NCI-H1417 treated with DMSO at 0.1 percent for 48 hours (cell line): ENCODE measurements at places on chromosomes 5 and 9.

- no peak for DNase-seq
Measured at GRCh38 chr9:107087222-107087621, 195.9 kb upstream of the RAD23B start.

DNA sequence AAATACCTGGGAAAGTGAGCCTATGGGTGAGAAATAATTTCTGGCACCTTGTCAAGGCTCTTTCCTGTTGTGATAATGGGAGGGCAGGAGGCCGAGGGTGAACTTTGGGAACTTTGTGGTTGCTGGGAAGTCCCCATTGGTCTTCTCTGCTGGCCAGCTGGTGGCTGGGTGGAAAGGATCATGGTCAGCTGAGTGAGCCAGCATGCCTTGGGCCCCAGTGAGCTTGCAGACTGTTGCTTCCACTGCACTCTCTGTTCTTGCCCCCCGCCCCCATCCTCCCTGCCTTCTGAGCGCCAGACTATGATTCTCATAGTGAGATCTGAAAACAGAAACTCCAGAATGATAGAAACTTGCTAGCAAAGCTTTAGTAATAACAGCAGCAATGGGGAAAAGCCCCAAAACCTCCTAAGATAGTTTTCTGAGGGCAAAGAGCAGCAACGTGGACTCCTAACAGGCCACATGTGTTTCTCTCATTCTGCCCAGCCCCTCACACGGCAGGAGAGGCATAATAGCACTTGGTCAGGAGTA, 139.2 kb upstream of the SMARCA2 start:
- DNase-seq = no peak

DNA sequence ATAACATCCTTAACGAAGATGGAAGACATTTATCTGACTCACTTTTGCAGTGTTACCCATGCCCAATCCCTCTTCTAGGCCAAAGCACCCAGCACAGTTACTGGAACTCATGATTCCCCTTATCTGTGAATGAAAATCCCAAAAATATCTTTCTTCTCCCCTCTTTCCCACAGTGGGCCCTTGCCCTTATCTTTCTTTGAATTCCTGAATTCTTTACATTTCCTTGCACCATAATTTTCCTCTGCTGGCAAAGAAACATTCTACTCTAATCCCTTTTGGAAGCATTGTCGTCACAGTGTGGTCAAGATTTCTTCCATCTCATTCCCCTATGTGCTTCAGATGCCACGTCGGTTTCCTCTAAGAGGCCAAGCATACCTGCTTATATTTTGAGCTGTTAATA, 135.9 kb upstream of the LIFR start:
- no peak for DNase-seq

DNA sequence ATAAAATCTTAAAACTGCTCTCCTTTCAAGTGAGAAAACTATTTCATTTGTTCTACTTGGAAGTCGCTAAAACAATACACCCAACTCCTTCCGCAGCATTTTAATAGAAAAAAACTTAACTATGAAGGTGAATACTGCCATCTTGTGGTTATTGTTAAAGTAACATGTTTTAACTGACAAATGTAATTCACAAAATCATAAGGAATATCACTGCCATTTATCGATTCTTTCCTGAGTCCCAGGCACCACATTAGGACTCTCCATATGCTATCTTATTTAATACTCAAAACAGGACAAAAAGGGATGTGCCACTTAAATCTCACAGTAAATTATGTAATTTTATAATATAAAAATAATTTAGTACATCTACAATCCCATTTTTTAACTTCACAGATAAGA, 130.5 kb upstream of the ITGA1 start:
- DNase-seq = peak; percentile 38

GRCh38 chr9:126084008-126084407, 242.6 kb upstream of the MVB12B start:
- DNase-seq = no peak

DNA sequence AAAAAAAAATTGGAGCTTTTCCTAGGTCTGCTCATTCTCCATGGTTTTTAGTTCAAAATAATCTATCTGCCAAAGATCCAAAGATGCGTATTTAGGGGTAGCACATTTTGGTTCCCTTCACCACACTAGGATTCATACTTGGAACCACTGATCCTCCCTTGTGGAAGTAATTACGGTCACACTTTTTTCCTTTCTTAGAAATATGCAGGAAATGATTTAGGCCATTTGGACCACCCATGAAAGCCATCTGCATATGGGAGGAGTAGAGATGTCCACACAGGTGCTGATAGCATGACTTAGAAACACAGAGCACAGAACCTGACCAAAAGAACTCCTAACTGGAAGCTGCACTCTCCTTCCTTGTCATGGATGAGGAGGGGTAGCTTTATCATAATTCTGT, 105.9 kb upstream of the RAI14 start:
- DNase-seq = no peak

DNA sequence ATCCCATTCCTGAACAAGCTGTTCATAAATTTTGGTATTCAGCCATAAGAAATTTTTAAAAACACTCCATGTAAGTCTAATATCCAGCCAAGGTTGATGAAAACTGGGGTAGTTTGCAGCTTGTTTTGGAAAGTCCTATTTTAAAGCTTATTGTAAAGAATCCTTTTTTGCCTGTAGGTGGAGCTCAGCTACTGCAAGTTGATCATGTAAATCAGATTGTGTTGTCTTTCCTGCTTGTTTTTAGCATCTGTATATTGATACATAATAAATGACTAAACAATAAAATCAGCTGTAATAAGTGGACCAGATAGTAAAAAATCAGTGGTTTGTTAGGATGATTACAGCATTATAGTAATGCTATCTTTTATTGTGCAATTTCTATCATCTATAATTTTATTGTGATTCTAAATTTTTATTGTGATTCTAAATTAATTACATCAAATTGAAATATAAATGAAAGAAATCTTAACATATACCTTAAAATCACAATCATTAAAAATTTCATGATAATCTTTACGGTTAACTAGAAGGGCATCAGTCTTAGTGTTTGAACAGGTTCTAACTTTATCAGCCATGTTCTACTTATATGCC, 42.4 kb downstream of the CWC27 start:
- DNase-seq = peak; percentile 5

GRCh38 chr9:16625161-16625631, 245.3 kb downstream of the BNC2 start:
- DNase-seq = no peak

DNA sequence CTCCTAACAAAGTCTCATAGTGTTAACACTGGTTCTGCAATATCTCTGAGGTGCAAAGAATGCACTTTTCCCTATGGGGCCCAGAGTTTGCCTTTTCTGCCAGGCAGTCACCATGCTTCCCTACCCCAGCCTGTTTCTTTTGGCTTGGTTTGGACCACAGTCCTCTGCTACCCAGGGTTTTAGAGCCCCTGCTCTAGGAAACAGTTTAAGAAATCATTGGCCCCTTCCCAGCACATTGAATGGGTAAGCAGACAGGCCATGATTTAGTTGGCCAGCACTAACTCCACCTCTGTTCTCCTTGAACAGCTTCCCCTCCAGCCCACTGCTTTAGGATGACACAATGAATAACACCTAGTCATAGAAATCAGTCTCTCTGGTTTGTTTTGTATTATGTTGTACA, 73.2 kb downstream of the UBAP1 start:
- no peak for DNase-seq

- DNase-seq = no peak
Measured at GRCh38 chr5:35316611-35317274, 86.5 kb upstream of the PRLR start.

DNA sequence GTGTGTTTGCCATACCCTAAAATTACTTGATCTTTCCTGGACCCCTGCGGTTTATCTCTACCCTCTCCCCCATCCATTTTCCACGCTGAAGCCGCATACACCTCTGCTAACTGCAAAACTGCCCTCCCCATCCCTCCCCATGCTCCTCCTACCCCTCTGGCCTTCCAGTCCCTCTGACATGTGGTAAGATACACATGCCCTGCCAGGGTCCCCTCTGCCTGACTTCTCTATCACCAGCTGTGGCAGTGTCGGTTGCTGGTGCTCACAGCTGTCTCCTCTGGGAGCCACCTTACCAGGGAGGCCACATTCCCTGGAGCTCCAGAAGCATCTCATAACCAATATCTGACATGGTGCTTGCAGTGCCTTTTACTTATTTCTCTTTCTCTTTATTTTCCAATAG, 58.9 kb upstream of the COL15A1 start:
- DNase-seq = no peak

GRCh38 chr5:73379435-73379834, 69.1 kb downstream of the FOXD1 start:
- DNase-seq = no peak
